Mesothelial cell of epicardium (in vitro differentiated cells): ENCODE measurements at places on chromosomes 13 and 19. TPM values are rescaled to one million over a fixed set of nuclear protein-coding genes. Genes with fewer than 3 reads are reported as not detected.
A peak's percentile ranks its signal among the peaks of the same experiment; 100 is the strongest.

DNA sequence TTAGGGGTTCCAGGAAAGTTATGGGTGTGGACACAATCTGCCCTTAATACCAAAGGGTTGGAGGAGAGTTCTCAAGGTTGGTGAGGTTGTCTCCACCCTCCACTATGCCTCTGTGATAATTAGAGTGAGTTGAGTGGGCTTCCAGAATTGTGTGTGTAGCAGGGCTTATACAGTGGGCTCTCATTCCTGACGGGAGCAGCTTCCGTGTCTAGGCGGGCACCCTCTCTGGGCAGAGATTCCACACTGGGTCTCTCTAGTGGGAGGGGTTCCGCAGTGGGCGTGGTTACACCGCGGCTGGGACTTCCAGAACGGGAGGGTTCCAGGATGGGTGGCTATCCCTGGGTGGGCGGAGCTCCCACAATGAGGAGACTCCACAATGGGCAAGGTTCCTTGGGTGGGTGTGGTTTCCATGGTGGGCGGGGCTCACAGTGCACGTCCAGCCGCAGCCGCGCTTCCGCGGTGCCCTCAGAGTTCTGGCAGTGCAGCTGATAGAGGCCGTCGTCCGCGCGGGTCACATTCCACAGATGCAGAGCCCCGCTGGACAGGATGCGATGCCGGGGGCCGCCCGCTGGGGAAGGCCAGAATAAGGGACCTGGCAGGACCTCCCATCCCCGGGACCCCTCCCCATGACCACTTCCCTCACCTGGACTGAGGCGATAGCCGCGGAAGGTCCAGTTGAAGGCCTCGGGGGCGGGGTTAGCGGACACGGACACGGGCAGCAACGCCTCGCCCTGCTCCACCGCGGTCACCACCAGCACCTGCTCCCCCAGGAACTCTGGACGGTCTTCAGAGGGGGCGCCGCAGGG is 8.4 kb downstream of the NPHS1 start:
- DNase-seq, result no peak

GRCh38 chr13:99307648-99308339 is 595 bp upstream of the GPR183 start:
- DNase-seq, result no peak

DNA sequence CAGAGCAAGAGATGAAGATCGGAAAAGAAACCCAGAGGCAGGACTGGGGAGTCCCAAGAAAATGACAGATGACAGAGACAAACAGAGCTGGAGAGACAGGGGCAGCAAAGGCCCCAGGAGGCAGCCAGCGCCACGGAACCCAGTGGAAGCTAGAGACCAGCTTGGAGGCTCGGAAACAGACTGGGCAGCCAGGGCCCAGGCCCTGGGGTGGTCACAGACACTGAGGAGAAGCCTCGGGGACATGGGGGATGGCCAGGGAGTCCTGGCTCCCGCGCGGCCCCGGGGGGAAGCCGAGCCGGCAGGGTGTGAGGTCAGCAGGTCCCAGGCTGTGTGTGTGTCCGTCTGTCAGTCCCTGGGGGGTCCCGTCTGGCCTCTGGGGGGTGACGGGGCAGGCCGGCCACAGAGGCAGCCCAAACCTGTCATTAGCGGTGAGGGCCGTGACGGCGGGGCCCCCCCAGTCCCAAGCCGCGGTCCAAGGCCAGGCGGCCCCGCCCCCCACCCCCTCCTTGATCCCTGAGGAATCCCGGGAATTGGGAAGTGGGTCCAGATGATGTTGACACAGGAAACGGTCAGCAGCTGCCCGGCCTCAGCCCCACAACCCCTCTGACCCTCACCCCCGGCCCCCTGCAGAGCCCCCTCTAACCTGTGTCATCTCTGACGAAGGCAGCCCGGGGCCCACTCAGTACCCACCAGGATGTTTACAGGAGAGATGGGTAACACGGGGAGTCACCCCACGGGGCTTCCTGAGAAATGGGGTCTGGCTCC is 2.5 kb upstream of the TMEM190 start:
- DNase-seq, result no peak

- no peak for DNase-seq
Measured at GRCh38 chr19:45935267-45935666, 20.7 kb upstream of the NANOS2 start.

- peak; percentile 0 for DNase-seq
Measured at GRCh38 chr13:111486801-111487200, 166.4 kb downstream of the TEX29 start.

- no peak for DNase-seq
Measured at GRCh38 chr13:44132710-44133109, 240.9 kb upstream of the SERP2 start.

DNA sequence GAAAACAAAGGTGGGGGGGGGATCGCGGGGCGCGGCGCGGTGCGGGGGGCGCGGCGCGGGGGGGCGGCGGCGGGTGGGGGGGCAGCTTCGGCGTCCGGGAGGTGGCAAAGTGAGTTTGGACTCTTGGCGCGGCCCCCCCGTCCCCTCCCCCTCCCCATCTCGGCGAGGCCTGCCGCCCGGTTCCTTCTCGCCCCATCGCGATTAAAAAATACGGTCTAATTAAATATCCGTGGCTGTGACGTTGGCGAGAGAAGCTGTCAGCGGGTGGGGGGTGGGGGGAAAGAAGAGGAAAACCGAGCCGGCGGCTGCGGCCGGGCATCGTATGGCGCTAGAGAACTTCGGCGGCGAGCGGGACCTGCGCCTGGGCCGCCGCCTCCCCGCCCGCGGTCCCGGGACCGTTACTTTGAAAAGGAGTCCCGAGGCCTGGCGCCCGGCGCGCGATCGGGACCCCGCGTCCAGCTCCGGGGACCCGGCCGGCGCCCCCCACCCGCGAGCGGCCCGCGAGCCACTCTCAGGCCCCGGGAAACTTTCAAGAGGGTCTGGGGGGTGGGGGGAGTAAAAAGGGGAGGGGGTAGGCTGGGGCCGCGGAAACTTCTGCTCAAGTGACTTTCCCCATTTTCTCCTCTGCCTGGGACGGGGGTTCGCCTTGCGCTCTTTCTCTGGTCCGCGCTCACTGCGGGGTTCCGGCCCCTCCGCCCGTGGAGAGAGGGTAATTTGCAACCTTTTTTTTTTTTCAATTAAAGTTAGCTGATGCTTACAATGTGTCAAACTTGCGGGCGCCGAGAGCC is 146.3 kb upstream of the ZNF536 start:
- DNase-seq, result no peak

GRCh38 chr19:40422748-40423566 is 2.8 kb downstream of the SERTAD1 start:
- no peak for DNase-seq

GRCh38 chr13:109785892-109786450 is 412 bp downstream of the IRS2 start:
- DNase-seq, result no peak

DNA sequence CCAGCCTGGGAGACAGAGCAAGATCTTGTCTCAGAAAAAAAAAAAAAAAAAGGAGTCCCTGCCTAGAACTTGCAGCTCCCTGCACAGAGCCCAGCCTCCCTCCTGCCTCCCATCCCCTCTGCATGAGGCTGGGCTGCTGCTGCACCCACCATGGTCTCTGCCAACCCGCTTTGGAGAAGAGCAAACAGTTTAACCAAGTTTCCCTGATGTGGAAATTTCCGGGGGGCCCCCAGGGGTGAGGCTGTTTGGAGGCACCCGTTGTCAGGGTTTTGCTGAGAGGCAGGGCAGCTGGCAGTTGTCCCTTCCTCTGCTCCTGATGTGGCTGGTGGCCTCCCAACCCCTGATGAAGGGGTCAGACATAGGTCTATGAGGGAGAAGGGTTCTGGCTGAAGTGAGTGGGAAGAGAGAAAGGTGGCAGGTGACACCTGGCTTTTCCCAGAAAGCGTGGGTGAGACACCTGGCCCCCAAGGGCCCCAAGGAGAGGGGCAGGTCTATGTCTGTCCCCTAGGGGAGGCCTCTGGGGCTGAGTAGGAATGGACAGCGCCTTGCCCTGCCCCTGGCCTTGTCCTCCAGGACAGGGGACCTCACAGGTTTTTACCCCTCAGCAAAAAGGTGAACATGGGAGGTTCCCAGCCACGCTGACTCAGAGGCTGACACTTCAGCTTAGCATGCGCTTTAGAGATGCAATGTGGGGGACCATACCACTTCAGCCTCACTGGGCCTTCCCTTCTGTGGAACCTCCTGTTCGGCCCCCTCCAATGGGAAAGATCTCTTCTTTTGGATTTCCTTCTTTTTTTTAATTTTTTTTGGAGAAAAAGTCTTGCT is 5.5 kb downstream of the LRP3 start:
- no peak for DNase-seq

DNA sequence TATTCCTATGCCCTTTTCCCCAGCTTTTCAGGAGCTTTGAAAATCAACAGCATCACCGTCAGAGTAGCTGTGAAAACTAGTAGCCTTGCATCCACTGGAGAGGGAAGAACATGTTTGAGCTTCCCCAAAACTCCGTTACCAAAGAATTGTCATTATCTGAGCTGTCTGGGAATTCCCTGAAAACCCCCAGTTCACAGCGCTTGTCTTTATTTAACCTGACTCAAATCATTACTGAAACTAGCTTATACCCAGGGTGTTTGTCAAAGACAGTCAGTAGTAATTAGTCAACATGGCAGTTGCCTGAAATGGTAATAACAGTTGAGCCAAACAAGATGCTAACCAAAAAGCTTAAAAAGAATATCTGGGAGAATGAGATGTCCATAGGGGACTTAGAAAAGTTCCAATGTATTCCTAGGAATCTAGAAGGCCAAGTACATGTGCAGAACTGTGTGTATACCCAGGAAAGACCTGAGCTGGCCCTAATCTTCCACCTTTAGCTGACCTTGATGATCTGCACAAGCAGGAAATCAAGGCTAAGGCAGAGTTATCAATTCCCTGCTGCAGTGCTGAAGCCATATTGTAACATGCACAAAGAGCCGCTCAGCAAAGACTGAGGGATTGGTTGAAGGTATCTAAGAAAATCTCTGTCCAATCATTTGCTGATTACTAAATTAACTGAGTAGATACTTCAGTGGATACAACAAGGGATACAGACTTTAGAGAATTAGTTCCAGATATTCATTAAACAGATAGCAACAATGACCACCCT is 130.8 kb downstream of the KL start:
- no peak for DNase-seq

DNA sequence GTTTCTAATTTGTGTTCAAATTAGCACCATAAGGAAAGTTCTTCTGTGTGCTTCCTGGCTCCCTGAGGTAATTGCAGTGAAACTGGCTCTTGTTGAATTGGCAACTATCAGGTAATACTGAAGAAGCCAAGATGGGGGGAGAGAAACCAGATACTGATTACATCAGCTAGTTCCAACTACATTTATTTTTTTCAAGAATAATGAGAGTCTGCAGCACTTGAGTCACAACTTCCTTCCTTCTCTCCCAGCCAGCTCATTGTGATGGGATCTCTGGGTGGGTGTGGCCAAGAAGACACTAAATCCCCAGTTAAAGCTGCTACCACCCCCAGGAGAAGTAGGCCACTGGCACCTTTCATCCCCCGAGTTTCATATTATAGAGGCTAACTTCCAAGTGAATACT is 100.7 kb upstream of the RXFP2 start:
- DNase-seq, result no peak

- no peak for DNase-seq
Measured at GRCh38 chr19:55495646-55496349, 7.6 kb downstream of the SSC5D start.

DNA sequence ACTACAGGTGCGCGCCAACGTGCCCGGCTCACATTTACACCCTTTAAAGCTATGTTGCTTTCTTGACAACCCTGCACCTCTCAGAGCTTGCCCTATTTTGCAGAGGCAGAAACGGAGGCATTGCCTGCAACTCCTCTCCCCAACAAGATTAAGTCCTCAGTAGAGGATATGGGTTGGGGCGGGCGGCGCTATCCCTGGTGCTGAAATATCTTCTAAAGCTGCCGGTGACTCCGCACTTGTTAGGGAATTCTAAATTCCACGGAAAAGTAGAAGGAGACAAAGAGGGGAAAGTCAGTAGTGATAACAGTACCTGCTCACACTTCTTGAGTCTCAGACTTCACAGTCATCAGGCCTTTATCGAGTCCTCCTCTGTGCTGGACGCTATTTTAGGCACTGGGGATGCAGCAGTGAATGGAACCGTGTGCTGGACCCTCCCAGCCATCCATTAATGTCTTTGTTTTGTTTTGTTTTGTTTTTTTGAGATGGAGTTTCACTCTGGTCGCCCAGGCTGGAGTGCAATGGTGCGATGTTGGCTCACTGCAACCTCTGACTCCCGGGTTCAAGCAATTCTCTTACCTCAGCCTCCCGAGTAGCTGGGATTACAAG is 18.0 kb downstream of the SLC5A5 start:
- no peak for DNase-seq

- no peak for DNase-seq
Measured at GRCh38 chr13:97004886-97005285, 10.6 kb upstream of the OXGR1 start.

DNA sequence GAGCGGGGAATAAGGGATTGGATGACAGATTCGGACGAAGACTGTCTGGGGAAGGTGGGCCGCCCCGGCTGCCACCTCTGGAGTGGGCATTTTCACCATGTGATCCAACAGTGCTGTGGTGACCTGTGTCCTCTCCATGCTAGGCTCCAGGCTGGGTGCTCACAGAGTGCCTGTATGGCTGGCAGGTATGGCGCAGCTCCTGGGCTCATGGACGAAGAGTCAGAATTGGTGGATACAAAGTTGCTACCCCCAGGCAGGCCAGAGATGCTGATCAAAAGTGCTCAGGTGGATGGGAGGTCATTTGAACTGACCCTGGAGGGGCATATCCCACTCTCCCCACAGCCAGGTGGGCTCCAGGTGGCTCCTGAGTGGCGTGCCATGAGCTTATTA is 111.3 kb upstream of the UQCRFS1 start:
- no peak for DNase-seq

DNA sequence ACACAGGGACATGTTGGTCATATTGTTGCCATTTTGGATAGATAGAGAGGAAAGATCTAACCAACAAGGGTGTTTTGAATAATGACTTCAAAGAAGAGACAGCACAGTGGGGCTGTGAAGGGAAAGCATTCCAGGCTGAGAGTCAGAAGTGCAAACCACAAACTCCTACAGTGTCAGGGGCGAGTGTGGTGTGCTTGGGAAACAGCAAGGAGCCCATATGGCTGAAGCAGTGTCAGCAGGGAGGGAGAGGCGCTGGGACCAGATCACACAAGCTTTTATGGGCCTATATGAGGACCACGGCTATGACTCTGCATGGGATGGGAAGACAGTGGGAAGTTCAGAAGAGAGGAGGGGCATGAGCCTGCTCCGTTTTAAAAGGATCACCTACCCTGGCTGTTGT is 166.4 kb downstream of the MYO16 start:
- no peak for DNase-seq

Gene SPHK2
- 25.3 to 28.6 TPM (median 27.7 TPM) in 3 replicates for total RNA-seq

Gene AKAP8L
- 239 to 262 TPM (median 254 TPM) in 3 replicates for total RNA-seq

Gene PLIN4
- total RNA-seq, result 0.25 to 0.29 TPM (median 0.29 TPM) in 3 replicates

Gene C19orf73
- total RNA-seq, result 0.94 to 1.6 TPM (median 0.97 TPM) in 3 replicates

Gene SLC8A2
- 2.2 to 3.7 TPM (median 2.5 TPM) in 3 replicates for total RNA-seq

Gene SELENOV
- total RNA-seq, result 0.60 to 0.81 TPM (median 0.78 TPM) in 3 replicates

Gene CYP4F2
- not detected in 3 replicates for total RNA-seq

Gene TMIGD2
- 0.29 TPM in 1 of 3 replicates, not detected in the others for total RNA-seq

Gene TSSK6
- 1.9 to 2.3 TPM (median 2.1 TPM) in 3 replicates for total RNA-seq

Gene ZNF491
- total RNA-seq, result 4.7 to 6.1 TPM (median 5.8 TPM) in 3 replicates

Gene KANK2
- 84.3 to 85.3 TPM (median 84.7 TPM) in 3 replicates for total RNA-seq

Gene CEACAM4
- not detected in 3 replicates for total RNA-seq

Gene B3GNT8
- 4.5 to 5.1 TPM (median 4.9 TPM) in 3 replicates for total RNA-seq

Gene ANKRD24
- total RNA-seq, result 0.75 to 0.98 TPM (median 0.86 TPM) in 3 replicates

Gene C19orf67
- total RNA-seq, result 0.45 to 0.90 TPM (median 0.58 TPM) in 3 replicates
